ENCODE measurements at places on chromosomes 1 and 21.

DNA sequence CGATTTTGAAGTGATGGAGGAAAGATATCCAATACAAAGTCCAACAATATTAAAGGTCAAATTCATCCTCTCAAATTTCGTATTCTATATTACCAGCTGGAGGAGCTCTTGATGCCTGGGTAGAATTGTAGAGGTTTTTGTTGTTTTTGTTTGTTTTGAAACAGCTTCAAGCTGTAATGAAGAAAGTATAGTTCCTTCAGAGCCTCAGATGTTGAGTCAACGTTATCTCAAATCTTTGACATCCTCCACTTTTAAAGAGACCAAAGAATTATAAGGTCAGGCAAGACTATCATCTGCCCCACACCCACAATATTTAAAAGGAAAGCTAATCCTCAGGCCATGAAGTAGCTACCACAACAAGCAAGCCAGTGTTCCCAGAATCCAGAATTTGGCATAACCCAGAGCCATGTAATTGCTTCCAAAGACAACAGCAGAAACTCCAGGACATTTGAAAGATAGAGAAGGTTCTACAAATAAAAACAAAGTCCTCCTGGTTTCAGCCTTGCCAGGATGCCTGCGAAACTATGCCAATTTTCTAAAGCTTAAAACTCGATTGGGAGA, 24.9 kb downstream of the VAV3 start:
- no peak for DNase-seq

DNA sequence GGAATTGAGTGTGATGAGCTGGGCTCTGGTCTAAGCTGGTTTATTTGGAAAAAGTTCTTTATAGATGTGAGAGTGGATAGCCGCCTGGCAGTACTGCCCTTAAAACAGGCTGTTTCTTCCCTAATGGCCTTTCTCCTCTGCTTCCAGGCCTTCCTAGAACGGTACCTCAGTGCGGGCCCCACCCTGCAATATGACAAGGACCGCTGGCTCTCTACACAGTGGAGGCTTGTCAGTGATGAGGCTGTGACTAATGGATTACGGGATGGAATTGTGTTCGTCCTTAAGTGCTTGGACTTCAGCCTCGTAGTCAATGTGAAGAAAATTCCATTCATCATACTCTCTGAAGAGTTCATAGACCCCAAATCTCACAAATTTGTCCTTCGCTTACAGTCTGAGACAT, 49.2 kb downstream of the VANGL1 start:
- DNase-seq = no peak

DNA sequence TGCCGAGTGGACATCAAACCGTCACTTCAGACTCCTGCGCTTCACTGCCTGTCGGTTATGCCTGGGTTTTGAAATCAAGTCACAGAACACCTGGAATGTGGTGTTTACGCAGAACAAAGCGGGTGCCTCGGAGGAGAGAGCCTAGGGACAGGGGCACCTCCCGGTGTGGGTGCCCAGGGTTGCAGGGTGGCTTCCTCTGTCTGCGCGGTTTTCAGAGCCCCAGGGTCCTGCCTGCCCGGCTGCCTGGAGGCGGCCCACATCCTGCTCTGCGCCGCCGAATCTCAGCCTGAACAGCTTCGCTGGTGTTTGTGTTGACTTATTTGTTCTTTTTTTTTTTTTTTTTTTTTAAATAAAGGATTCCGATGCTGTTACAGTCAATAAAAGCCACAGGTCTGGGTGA, 113.5 kb upstream of the COL6A1 start:
- DNase-seq = no peak

DNA sequence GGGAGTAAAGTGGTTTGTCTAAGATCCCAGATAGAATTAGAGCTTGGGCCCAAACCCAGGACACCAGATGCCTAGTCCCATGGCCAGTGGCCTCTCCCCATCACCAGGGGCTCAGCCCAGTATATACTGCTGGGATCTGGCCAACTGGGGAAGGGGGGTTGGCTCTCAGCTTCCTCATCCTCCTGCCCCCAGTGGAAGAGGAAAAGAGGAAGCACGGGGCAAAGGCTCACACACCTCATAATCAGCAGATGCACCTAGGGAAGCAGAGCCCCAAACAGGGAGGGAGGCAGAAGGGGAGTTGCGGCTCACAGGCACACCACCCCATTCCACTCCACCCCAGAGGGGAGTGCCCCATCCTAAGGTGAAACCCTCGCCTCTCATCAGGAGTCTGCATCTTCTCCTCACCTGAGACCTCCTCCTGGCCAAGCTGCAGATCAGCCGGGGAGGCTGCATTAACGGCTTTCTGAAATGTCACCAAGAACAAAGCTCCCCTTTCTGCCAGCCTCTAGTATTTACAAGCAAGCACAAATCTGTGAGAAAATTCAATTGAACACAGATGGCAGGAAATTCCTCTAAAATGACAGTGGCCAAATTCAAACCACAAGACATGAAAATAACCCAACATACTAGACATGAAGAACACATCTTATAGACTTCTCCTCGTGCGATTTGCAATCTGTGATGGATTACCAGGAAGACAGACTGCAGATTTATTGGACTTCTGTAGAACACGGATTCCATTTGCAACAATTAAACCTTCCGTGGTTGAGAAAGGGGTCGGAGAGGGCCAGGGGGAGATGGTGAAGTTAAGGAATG, 82.8 kb downstream of the GLIS1 start:
- DNase-seq = no peak

- DNase-seq = no peak
Observed at GRCh38 chr1:185438936-185439335, 121.9 kb upstream of the IVNS1ABP start.

DNA sequence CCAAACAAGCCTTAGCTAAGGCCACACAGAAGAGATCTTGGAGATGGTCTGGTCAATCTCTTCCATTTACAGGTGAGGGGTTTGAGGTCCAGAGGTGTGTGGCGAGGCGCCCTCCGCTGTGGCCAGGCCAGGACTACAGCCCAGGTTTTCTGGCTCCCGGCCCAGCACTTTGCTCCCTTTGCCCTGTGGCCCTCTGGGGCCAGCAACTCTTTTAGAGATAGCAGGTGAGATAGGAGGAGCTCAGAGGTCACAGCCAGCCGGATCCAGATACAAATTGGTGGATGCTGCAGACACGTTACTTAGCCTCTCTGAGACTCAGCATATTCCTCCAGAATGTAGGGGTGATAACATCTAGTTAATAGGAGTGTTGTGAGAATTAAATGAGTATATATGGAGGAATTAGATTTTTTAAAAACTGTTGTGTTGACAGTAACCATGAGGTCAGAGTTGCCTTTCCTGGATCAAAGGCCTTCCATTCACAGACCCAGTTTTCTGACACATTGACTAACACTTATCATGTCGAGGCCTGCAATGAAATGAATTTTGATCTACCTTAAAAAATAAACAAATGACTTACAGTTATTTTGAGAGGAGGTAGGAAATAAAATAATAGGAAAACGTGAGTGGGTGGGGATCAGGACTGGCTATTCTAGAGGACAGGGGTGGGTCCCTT, 16.6 kb downstream of the TEX35 start:
- DNase-seq = no peak

DNA sequence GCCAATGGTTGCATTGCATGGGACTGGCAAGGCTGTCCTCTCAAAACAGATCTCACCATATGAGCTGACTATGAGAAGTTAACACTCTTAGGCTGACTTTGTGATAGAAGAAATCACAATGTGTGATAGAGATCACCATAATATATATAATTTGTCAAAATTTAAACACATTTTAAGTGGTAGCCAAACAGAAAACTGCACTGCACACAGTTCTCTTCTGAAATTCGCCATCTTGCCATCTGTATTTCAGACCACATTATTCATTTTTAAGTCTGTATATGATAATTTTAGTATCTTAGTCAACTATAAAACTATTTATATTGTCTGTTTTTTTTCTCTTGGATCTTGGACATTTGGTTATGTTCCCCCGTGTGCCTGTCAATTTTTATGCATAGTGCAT, 374.7 kb downstream of the AJAP1 start:
- no peak for DNase-seq

- DNase-seq = no peak
Observed at GRCh38 chr1:72462186-72462905, 180.0 kb upstream of the NEGR1 start.

- no peak for DNase-seq
Observed at GRCh38 chr1:178961331-178961730, 64.4 kb upstream of the FAM20B start.

- DNase-seq = no peak
Observed at GRCh38 chr1:72037745-72038343, 244.5 kb downstream of the NEGR1 start.

- no peak for DNase-seq
Observed at GRCh38 chr1:65992831-65993271, 200.2 kb downstream of the PDE4B start.

GRCh38 chr21:42474043-42474831, 21.8 kb downstream of the RSPH1 start:
- DNase-seq = no peak

DNA sequence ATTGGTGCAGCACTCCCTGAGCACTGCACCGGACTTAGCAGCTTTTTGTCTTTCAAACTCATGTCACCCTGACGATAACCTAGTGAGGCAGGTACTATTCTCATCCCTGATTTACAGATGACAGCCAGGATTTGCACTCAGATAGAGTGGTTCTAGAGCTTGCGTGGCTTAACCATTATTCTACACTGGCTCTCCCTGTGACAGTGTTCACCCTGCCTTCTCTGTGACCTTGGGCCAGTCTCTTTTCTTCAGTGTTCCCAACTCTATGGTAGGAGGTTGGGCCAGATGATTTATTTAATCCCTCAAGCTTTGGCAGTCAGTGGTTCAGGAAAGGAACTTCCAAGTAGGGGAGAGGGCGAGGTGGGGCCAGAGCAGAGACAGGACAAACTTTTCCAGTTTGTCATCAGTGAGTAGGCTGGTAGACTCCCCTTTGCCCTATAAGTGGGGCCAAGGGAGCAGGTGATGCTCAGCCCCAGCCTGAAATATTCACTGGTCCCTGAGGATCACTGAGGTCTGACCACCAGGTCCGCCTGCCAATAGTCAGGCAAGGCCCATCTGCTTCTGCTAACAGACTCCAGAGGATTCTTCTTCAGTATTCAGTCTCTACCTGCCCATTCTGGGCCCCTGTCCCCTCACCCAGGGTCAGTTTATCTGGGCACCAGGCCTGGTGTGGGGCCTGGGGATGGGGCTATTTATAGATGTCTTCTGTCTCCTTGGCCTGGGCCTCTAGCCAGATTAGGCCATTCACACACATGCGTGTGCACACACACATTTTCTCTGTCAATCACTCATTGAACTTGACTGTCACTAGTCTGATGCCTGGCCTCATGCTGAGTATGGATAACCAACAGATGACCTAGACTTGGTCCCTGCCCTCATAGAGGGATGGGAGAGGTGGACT, 8.8 kb upstream of the FABP3 start:
- no peak for DNase-seq

DNA sequence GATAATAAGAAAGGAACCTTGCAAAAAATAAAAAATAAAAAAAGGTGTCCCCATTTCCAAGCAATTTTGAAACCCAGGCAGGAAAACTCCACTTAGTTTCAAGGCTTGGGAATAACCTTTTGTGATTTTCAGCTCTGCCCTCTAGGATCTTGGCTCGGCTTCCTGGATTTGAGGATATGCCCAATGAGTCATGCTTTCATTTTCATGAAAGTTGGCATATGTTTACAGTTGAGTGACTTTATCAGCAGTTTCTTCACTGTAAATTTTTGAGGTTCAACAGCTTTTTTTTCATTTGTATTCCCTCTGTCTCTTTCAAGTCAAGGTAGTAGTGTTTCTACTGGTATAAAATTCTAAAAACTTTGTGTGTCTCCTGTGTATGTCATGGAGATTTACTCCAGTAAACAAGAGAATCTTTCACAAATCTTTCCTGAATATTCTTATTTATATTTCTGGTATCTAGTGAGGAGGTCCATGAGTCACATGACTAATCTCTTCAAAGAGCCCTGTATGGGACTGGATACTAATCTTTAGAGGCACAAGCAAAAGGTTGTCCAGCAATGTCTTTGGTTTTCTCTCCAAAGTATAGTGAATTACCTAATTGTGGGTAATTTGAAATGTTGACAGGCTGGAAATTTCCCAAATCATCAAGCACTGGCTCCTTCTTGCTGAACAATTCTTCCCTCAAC, 335.3 kb downstream of the BRINP2 start:
- no peak for DNase-seq

DNA sequence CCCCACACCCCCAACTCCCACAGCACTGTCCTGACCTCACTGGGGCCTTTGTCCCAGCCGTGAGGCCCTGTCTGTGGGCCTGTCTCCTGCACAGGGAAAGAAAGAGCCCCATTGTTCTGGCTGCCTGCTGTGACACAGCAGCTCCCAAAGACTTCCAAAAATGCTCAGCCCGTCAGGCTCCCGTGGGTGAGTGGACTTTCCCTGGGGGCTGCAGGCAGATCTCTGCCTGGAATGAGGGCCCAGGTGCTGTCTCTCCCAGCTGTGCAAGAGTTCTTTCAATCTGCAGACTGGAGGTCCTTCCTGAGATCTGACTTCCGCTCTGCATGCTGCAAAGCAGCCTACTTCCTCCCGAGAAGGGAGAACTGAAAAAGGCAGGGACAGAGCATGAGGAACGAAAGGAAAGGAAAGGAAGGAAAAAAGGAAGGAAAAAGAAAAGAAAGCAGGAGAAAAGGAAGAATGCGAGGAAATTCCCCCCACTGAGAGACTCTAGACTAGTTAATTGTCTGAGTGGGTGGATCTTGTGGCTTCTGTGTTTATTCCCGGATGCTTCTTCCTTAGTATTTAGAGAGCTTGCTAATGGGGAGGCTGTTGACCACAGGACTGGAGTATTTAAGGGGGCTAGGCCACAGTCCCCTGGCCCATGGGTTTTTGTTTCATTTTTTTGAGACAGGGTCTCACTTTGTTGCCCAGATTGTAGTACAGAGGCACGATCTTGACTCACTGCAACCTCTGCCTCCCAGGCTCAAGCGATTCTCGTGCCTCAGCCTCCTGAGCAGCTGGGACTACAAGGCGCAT, 15.0 kb downstream of the NES start:
- no peak for DNase-seq

- no peak for DNase-seq
Observed at GRCh38 chr1:31881688-31882000, 56.5 kb downstream of the PTP4A2 start.

GRCh38 chr1:55035904-55036303, 3.4 kb upstream of the PCSK9 start:
- no peak for DNase-seq

DNA sequence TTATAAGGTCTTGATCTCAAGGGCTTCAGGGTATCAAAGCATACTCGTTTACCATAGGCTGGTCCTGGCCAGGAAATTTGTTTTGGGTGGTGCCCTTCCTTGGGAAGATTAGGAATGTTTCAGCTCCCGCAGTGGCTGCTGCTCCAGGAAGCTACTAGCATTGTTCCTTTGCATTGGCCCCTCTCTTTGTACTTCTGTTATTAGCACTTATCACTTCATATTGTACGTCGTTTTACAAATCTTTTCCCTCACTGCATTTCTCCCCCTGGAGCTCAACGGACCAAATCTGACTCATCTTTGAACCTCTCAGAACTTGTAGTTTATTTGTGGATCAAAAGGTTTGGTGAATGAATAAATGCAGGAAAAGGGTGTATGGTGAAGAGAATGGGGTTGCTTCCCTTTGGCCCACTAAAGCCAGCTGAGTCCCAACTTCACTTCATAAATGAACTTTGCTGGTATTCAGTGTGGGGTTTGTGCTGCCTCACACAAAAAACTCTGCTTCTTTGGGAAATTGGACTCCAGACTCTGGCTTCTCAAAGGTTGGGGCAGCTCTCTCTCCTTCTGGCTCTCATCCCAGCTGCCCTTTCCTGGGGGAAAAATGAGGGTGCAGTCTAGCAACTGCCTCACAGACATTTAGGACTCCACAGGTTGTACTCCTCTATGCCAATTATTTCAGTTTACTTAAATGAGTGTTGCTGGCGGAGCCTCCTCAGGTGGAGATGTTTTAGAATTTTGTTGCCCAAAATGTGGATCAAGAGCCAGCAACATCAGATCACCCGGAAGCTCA, 5.9 kb downstream of the GNAT2 start:
- no peak for DNase-seq

GRCh38 chr1:162217706-162218105, 148.2 kb downstream of the NOS1AP start:
- no peak for DNase-seq

Data from activated naive CD4-positive, alpha-beta T cell treated with anti-CD3 and anti-CD28 coated beads, Interleukin-2, amount 10 ng/mL, durations not matched to agents 7 days and 5 days (primary cell).